ENCODE measurements at places on chromosomes 7 and 10. TPM values are rescaled to one million over a fixed set of nuclear protein-coding genes. Genes with fewer than 3 reads are reported as not detected.

DRGX gene
- total RNA-seq: not detected

DNA sequence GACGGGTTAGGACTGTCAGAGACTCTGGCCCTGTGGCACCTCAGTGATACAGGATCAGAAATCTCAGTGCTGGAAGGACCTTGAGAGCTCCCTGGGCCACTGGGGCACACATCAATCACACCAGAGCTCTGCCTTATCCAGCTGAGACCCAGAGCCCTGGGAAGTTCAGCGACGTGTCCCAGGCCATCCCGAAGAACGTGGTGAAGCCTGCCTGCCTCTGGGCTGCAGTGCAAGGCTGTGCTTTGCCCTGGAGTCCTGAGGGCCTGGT is 79.8 kb upstream of the MGMT start:
- no peaks in the 10 kb centered on the region for H3K4me1 ChIP-seq
- DNase-seq: no peak
- no peaks in the 10 kb centered on the region for H3K27me3 ChIP-seq
- no peaks in the 10 kb centered on the region for H3K36me3 ChIP-seq
- no peak overlapping the region for H3K4me3 ChIP-seq
- H3K27ac ChIP-seq: no peak overlapping the region

PRSS37 gene
- not detected for total RNA-seq

- H3K4me3 ChIP-seq: no peak overlapping the region
- H3K36me3 ChIP-seq: no peaks in the 10 kb centered on the region
Measured at GRCh38 chr10:84392181-84392580, 63.8 kb downstream of the CCSER2 start.

DNA sequence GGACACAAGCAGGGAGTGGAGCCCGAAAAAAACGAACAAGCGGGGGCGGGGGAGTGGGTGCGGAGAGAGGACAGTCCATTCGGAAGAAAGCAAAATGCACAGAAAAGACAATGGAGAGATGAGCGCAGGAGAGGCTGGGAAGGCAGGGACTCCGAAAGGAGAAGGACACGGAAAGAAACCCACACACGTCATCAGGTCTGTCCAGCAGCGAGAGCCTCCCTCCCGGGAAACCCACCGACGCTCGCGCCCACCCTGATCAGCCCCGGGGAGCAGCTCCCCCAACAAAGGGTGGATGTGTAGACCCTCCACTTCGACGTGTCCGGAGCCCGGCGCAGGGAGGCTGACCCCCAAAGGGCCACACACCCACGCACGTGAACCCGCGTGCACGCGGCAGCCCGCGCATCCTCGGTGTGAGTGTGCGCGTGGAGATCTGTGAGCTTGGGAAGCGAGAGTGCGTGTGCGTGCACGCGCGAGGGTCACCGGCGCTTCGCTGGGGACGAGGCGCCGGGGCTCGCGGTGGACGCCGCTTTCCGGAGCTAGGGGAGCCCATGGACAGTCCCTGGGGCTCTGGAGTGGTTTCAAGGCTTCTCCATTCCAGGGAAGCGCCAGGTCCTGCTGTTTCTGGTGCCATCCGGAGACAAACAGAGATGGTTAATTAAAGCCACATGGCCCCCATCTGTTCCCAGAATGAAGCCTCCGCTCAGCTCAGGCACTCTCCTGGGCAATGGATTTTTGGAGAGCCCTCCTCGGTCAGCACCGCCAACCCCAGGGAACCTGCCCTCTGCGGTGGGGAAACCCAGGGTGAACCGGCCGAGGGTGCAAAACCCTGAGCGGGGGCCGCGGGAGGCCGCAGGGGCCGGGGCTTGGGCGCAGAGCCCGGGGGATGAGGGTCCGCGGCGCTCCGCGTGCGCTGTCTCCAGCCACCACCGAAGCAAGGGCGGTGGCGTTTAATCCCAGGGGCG is 916 bp downstream of the LAMB1 start:
- H3K36me3 ChIP-seq: peaks cover 48% of the 10 kb centered on the region
- peaks cover 46% of the 10 kb centered on the region for H3K4me1 ChIP-seq
- DNase-seq: no peak
- H3K27me3 ChIP-seq: no peaks in the 10 kb centered on the region
- H3K27ac ChIP-seq: peak overlapping the region; percentile 82

- no peaks in the 10 kb centered on the region for H3K27me3 ChIP-seq
- H3K27ac ChIP-seq: no peak overlapping the region
- H3K4me1 ChIP-seq: no peaks in the 10 kb centered on the region
- no peak for DNase-seq
Measured at GRCh38 chr10:54650547-54650946, 150.5 kb downstream of the PCDH15 start.

GRCh38 chr7:34260279-34260678 is 354.9 kb downstream of the BMPER start:
- no peak for DNase-seq
- no peaks in the 10 kb centered on the region for H3K4me1 ChIP-seq
- H3K36me3 ChIP-seq: no peaks in the 10 kb centered on the region
- no peak overlapping the region for H3K27ac ChIP-seq
- H3K27me3 ChIP-seq: no peaks in the 10 kb centered on the region
- H3K4me3 ChIP-seq: no peak overlapping the region

GRCh38 chr10:71832967-71833366 is 18.1 kb downstream of the PSAP start:
- no peak overlapping the region for H3K4me3 ChIP-seq
- no peak for DNase-seq
- no peaks in the 10 kb centered on the region for H3K27me3 ChIP-seq
- peaks cover 52% of the 10 kb centered on the region for H3K36me3 ChIP-seq
- no peak overlapping the region for H3K27ac ChIP-seq

GRCh38 chr7:582931-583330 is 63.3 kb upstream of the PDGFA start:
- DNase-seq: no peak
- no peaks in the 10 kb centered on the region for H3K27me3 ChIP-seq
- no peaks in the 10 kb centered on the region for H3K4me1 ChIP-seq
- no peak overlapping the region for H3K27ac ChIP-seq

DNA sequence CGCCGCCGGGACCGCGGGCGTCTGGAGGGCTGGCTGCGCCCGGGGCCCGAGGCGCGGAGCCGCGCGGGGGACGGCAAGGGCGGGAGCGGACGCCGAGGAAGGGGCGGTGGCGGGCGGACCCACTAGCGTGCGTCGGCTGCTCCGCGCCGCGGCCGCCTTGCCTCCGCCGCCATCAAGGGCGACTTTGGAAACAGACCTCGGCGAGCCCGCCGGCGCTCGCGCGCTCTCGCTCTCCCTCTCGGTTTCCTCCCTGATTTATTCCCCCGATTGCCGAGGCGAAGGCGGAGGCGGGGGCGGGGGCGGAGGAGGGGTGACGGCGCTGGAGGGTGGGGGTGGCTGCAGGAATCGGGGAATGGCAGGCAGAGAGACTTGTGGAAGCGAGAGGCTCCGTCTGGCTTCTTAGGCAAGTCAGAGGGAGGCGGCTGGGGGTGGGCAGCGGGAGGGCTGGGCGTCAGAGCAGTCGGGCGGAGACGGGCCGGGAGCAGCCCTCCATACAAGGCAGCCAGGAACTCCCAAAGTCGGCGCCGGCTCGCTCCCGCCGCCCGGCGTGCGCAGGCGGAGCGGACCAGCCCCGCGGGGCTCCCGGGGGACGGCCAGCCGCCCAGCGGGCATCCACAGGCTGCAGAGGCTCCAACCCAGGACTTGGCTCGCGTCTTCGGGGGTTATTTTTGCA is at the start of gene CACNA2D1:
Gene CACNA2D1, minus strand, starts transcription at position 231 of the 673 bp plus-strand sequence.
- peaks cover 22% of the 10 kb centered on the region for H3K36me3 ChIP-seq
- H3K4me3 ChIP-seq: peak within 1 kb of the TSS; percentile 88
- H3K4me1 ChIP-seq: no peaks in the 10 kb centered on the region
- peak within 1 kb of the TSS; percentile 70 for H3K27ac ChIP-seq

- H3K4me1 ChIP-seq: no peaks in the 10 kb centered on the region
- H3K4me3 ChIP-seq: no peak overlapping the region
- DNase-seq: no peak
- H3K27me3 ChIP-seq: peaks cover 89% of the 10 kb centered on the region
Measured at GRCh38 chr7:150958597-150958996, 19.5 kb downstream of the KCNH2 start.

DNA sequence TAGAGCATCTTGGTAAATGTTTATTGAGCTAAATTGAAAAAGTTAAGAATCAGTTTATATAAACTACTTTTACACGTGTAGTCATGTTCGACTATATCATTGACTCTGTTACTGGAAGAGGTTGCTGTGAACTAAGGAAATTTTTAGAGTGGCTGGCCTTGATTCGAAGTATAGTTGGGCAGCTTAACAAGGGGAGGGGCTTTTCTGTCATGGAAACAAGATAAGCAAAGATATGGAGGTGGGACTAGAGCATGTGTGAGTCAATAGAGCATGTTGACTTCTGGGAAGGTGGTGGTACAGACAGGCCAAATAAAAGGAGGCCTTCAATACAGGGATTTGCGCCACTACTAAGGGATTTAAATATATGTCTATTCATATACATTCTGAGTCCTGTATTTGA is 7.6 kb downstream of the ATP5F1C start:
- no peak overlapping the region for H3K4me3 ChIP-seq
- H3K36me3 ChIP-seq: peaks cover 47% of the 10 kb centered on the region
- H3K27ac ChIP-seq: peak overlapping the region; percentile 6
- no peak for DNase-seq
- H3K27me3 ChIP-seq: no peaks in the 10 kb centered on the region
- H3K4me1 ChIP-seq: peaks cover 63% of the 10 kb centered on the region

DNA sequence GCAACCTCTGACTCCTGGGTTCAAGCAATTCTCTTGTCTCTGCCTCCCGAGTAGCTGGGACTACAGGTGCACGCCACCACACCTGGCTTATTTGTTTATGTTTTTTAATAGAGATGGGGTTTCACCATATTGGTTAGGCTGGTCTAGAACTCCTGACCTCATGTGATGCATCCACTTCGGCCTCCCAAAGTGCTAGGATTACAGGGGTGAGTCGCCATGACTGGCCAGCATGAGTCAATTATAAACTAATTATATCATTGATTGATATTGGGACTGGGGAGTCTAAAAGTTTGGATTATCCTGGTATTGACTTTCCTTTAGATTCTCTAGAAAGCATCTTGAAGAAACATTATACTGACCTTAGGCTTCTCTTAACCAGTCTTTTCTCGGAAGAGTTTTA is 73.9 kb upstream of the CCNY start:
- H3K27ac ChIP-seq: no peak overlapping the region
- no peaks in the 10 kb centered on the region for H3K36me3 ChIP-seq
- no peak for DNase-seq
- H3K27me3 ChIP-seq: no peaks in the 10 kb centered on the region
- H3K4me3 ChIP-seq: no peak overlapping the region
- H3K4me1 ChIP-seq: peaks cover 5% of the 10 kb centered on the region

- no peaks in the 10 kb centered on the region for H3K27me3 ChIP-seq
- H3K27ac ChIP-seq: peak overlapping the region; percentile 74
- H3K4me3 ChIP-seq: peak overlapping the region; percentile 83
- DNase-seq: no peak
- peaks cover 40% of the 10 kb centered on the region for H3K36me3 ChIP-seq
Measured at GRCh38 chr7:99504281-99504602, 220 bp upstream of the ZKSCAN5 start.

METTL27 gene
- 14.3 TPM for total RNA-seq

CYP2C19 gene
- 4.5 TPM for total RNA-seq

- peaks cover 10% of the 10 kb centered on the region for H3K36me3 ChIP-seq
- H3K27ac ChIP-seq: no peak overlapping the region
- no peaks in the 10 kb centered on the region for H3K27me3 ChIP-seq
- peaks cover 23% of the 10 kb centered on the region for H3K4me1 ChIP-seq
Measured at GRCh38 chr10:5632446-5632845, 33.9 kb downstream of the ASB13 start.

ARMC3 gene
- 0.97 TPM for total RNA-seq

GRCh38 chr7:24891311-24891735 is 88.7 kb downstream of the OSBPL3 start:
- no peak overlapping the region for H3K4me3 ChIP-seq
- H3K27me3 ChIP-seq: no peaks in the 10 kb centered on the region
- peaks cover 29% of the 10 kb centered on the region for H3K4me1 ChIP-seq
- H3K36me3 ChIP-seq: peaks cover 28% of the 10 kb centered on the region

ASCC1 gene
- 59.3 TPM for total RNA-seq

GRCh38 chr7:51280156-51280555 is 36.5 kb downstream of the COBL start:
- DNase-seq: no peak
- no peaks in the 10 kb centered on the region for H3K27me3 ChIP-seq
- H3K4me1 ChIP-seq: peaks cover 8% of the 10 kb centered on the region
- no peak overlapping the region for H3K4me3 ChIP-seq
- no peaks in the 10 kb centered on the region for H3K36me3 ChIP-seq
- H3K27ac ChIP-seq: no peak overlapping the region

GRCh38 chr10:86329896-86330680 is 36.5 kb downstream of the GRID1 start:
- no peaks in the 10 kb centered on the region for H3K36me3 ChIP-seq
- no peak overlapping the region for H3K4me3 ChIP-seq
- H3K4me1 ChIP-seq: no peaks in the 10 kb centered on the region
- DNase-seq: no peak
- no peak overlapping the region for H3K27ac ChIP-seq

BMPR1A gene
- total RNA-seq: 21.4 TPM

TFAM gene
- total RNA-seq: 91.8 TPM

- no peak for DNase-seq
- no peaks in the 10 kb centered on the region for H3K27me3 ChIP-seq
- H3K4me1 ChIP-seq: no peaks in the 10 kb centered on the region
- no peaks in the 10 kb centered on the region for H3K36me3 ChIP-seq
Measured at GRCh38 chr10:61608255-61609033, 54.3 kb upstream of the CABCOCO1 start.

CTAGE4 gene
- total RNA-seq: 20.0 TPM

- H3K4me1 ChIP-seq: no peaks in the 10 kb centered on the region
- no peak for DNase-seq
- H3K36me3 ChIP-seq: no peaks in the 10 kb centered on the region
- H3K27me3 ChIP-seq: peaks cover 20% of the 10 kb centered on the region
Measured at GRCh38 chr10:125283191-125283835, 123.0 kb upstream of the CTBP2 start.

GRCh38 chr7:7157177-7157886 is 25.0 kb upstream of the C1GALT1 start:
- no peak overlapping the region for H3K27ac ChIP-seq
- H3K36me3 ChIP-seq: no peaks in the 10 kb centered on the region
- H3K4me3 ChIP-seq: no peak overlapping the region

TLX1 gene
- total RNA-seq: not detected

DNA sequence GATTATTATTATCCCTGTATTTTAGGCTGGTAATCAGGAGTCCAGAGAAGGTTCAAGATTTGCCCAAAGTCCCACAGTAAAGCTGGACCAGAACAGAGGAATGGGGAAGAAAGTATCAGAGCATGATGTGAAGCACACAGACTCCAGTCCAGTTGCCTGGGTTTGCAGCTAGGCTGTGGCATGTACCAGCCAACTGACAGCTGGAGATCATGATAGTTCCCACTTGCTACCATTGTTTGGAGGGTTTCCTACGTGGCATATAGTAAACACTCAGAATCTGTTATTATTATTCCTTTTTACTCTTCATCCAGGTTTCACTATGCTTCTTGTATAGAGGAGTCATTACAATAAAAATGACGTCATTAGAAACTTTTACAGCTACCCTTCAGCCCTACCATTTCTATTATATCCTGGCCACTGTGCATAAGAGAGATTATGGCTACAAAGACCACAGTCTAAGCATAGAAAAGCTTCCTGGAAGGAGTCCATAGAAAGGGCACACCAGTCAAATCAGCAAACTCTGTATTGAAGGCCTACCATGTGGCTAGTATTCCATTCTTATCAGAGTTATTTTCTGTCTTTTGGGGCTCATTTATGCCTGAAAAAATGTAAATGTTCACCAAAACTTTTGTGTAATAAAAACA is 66.6 kb downstream of the MTPN start:
- H3K4me1 ChIP-seq: no peaks in the 10 kb centered on the region
- no peak overlapping the region for H3K27ac ChIP-seq
- no peak for DNase-seq
- H3K36me3 ChIP-seq: no peaks in the 10 kb centered on the region
- H3K27me3 ChIP-seq: no peaks in the 10 kb centered on the region

CLDN4 gene
- 325 TPM for total RNA-seq

- no peak overlapping the region for H3K4me3 ChIP-seq
- no peak for DNase-seq
- no peaks in the 10 kb centered on the region for H3K36me3 ChIP-seq
- peaks cover 33% of the 10 kb centered on the region for H3K27me3 ChIP-seq
Measured at GRCh38 chr7:140645166-140645900, 4.7 kb upstream of the DENND2A start.
